Thyroid gland (tissue), 4 donors: ENCODE measurements at places on chromosomes 11 and 22.

DNA sequence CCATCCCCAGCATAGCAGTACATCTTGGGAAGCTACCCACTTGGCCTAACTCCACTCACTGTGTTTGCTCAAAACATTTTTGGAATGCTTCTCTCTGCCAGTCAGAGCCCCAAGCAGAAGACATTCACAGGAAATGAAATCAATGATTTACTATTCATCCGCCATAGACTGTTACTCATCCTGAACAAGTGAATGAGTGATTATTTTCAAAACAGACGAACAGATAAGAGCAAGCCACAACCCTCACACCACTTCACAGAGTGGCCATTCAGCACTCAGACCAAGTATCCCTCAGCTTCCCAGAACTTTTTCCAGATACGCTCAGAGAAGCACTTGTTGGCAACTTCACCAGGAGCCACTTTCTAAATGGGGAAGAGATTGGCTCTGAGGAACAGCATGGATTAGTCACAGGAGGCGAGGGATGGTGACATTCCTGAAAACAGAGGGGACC is 13.0 kb upstream of the UBASH3B start:
- DNase-seq = no peak

DNA sequence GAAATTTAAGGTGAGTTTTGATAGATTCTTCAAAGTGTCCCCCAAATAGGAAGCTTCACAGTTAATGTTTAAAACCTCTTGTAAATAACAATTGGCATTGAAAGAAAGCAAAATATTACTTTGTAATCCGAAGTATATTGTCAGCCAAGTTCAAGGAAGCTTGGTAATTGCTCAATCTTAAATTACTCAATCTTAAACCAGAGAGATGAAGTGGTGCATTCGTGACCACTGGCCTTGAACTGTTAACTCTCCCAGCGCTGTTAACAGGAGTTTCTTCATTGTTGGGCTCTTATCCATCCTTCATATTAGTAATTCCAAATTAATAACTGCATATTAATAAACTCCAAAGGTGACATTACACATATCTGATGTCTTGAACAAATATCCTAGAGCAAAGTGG is 20.6 kb upstream of the FDX1 start:
- DNase-seq = no peak

GRCh38 chr11:12831471-12832202 is 157.4 kb downstream of the TEAD1 start:
- no peak for DNase-seq

- DNase-seq = no peak
Observed at GRCh38 chr11:69157156-69157821, 1.6 kb downstream of the SMIM38 start.

- DNase-seq = no peak
Observed at GRCh38 chr11:1086171-1087102, 11.8 kb downstream of the MUC2 start.

DNA sequence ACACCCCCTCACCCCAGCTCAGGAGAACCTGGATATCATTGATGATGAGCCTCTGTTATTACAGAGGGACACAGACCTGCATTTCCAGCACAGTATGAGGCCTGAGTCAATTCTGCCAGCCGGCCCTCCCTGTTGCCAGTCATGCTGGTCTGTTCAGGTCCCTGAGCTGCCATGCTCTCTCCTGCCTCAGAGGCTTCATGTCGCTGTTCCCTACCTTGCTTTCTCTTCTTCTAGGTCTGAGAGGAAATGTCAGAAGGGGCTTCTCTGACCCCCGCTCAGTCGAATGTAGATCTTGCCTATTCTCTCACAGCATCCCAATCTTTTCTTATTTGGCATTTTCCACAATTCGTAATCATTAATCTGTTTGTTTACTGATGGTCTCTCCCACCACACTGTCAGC is 21.8 kb upstream of the ABCC8 start:
- DNase-seq = no peak

DNA sequence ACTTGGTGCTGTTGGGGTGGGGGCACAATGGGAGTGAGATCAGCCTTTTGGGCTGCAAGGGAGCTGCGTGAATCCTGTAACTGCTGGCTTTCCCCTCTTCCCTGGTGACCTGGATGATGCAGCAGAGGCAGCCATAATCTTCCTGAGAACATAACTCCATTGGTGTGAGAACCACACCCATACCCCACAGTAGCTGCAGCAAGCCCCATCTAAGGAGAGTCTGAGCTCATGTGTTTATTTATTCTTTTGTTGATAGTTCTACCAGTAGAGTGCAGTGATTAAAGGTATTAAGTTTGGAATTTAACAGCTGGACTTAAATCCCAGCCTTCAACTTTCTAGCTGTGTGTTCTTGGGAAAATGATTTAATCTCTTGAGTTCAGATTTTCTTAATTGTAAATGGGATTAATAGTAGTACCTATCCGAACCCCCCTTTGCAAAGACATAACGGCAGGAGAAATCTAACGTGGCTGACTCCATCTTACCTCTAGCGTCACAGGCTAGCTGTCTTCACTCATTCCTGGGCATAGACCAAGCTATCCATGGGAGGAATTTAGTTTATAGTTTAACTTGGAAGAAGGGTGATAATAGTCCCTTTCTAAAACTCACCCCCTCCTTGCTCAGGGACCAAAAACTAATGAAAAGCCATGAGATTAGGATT is 385.0 kb upstream of the DDI1 start:
- DNase-seq = no peak

DNA sequence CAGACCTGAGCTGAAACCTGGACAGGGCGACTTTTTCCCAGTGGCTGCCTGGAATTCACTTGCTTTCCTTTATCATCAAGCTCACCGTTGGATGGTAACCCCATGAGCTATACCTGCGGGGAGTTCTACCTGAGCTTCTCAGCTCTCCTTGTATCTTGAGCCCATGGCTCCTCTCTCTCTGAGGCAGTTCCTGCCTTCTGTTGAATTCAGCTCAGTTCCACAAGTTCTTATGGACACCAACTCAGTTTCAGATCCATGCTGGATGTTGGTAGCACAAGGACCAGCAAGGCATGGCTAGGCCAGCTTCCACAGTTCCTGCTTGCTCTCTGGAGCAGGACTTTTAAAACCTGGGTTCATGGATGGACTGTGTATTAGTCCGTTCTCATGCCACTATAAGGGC is 58.3 kb upstream of the AMPD3 start:
- DNase-seq = no peak

- DNase-seq = no peak
Observed at GRCh38 chr11:120188371-120188770, 22.5 kb upstream of the OAF start.

GRCh38 chr22:38638728-38639127 is 17.5 kb downstream of the FAM227A start:
- DNase-seq = no peak

DNA sequence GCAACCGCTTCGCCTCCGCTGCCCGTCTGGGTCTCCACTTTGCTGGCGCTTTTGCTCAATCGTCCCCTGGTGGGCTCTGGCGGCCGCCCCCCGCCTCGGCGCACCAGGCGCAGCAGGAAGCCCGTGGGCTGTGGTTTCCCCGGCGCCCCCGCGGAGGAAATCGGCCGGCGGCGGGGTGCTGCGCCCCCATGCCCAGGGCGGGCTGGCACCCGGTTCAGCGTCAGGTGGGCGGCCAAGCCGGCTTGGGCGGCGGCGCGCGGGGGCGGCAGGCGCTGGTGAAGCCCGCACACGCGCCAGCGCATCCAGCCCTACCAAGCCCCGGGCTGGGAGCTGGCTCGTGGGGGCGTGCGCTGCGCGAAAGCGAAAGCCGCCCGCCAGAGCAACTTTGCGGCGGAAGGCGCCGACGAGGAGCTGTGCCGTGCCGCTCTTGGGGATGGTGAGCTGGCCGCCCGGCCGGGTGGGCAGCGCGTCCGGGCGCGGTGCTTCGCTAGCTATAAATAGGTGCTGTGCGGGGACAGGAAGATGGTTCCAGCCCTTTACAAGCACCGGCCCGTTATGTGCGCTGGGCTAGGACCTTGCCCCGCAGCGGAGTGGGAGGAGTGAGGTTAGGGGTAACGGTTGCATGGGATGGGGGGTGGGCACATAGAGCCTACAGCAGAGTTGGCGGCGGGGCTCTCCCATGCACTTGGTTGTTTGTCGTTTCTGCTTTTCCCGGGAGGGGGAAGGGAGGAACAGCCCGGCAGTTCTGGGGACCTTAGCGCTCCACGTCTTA is 25.0 kb upstream of the SUSD2 start:
- DNase-seq = peak; percentile 47

DNA sequence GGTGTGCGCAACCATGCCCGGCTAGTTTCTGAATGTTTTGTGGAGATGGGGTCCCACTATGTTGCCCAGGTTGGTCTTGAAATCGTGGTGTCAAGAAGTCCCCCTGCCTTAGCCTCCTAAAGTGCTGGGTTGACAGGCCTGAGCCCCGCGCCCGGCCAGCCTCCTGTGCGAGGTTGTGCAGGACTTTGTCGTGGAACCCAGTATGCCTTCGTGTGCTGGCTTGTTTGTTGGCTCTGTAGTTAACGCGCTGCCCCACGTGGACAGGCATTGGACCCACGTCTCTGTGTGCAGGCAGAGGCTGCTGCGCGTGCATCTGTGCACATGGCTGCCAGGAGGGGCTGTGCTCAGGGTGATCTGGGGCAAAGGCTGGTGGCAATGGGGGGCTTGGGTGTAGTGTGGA is 33.9 kb upstream of the ZNF195 start:
- no peak for DNase-seq

DNA sequence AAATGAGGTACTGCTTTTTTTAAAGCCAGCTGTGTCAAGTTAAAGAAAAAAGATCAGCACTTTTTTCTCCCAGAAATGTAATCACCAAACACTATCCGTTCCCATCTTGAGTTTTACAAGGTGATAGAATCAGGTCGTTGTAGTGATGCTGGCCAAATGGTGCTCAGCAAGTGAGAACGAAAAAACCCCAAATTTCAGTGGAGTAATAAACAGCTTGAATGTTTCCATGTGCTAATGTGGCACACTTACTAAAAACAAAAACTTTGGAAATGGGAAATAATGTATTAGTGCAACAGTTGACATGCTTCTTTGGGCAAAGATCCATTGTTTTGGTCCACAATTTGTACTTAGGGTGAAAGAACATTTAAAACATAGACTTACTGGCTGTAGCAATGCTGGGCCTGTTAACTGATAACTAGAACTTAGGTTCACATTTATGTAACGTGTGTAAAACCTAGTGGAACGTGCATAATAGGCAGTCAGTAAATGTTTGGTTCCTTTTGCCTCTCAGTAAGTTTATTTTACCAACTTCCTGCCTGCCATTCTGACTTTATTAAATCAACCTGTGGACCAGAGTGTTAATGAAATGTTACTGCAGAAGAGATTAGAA is 15.4 kb upstream of the GDPD4 start:
- no peak for DNase-seq

- DNase-seq = no peak
Observed at GRCh38 chr11:22668005-22668796, 1.8 kb downstream of the GAS2 start.

DNA sequence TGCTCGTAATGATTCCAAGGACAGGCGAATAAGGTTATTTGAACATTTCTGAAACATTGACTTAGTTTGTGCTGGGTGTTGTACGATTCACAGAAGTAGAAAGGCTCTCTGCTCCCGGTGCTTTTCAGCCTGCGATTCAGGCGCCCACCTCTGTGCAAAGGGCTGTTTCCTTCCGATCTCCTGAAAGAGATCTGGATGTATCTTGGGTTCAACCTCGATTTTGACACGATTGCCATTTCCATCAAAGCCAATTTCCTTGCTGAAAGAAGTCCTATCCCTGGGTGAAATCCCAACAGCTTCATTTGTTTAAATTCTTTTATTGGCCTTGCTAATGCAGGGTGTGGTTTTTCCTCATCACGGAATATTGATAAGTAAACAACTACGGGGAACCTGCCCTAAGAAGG is 1.1 kb upstream of the ZC3H12C start:
- DNase-seq = no peak

DNA sequence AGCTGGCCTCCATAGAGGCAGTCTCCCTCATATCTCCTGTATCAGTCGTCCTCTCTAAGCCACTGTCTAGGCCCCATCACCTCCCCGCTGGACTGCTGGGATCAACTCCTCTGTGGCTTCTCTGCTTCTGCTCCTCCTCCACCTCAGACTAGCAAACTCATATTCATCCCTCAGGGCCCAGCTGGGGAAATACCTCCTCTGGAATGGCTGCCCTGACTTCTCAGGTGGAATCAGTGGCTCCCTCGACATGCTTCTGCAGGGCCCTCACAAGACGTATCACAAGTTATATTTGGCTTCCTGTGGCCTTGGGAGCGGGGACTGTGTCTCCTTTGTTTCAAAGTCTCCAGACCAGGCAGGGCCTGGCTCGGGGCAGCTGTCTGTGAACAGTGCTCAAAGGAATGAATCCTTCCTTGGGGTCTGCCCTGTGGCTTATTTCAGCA is 10.0 kb downstream of the SLC29A2 start:
- DNase-seq = no peak

DNA sequence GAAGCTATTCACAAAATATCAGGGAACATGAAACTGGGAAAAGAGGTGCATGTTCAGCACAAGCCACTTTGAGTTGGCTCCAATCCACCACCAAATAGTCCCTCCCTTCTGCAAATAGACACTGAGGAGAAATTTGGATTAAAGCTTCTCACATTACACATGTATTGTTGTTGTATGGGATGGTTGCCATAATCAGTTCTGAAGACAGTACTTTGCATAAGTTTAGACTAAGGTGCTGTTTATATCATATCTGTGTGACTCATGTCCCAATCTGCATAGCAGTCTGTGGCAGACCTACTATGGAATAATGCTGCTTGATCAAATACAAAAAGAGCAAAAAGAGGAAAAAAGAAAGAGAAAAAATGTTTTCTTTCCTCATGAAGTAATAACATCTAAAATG is 376.7 kb upstream of the DDI1 start:
- no peak for DNase-seq

DNA sequence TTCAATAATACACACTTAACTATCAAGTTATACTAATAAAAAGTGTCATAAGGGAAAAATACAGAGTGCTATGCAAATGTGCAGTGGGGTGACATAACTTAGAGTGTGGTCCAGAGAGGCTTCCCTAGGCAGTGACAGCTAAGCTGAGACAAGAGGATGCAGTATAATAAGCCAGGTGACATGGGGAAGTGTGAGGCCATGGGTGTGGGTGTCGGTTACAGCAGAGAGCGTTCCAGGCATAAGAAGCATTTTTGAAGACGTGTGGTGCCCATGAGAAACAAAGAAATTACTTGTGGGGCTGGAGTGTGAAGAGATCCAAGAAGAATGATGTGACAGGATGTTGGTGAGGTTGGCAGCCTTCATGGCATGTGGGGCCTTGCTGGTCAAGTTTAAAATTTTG is 78.1 kb upstream of the PICALM start:
- no peak for DNase-seq

DNA sequence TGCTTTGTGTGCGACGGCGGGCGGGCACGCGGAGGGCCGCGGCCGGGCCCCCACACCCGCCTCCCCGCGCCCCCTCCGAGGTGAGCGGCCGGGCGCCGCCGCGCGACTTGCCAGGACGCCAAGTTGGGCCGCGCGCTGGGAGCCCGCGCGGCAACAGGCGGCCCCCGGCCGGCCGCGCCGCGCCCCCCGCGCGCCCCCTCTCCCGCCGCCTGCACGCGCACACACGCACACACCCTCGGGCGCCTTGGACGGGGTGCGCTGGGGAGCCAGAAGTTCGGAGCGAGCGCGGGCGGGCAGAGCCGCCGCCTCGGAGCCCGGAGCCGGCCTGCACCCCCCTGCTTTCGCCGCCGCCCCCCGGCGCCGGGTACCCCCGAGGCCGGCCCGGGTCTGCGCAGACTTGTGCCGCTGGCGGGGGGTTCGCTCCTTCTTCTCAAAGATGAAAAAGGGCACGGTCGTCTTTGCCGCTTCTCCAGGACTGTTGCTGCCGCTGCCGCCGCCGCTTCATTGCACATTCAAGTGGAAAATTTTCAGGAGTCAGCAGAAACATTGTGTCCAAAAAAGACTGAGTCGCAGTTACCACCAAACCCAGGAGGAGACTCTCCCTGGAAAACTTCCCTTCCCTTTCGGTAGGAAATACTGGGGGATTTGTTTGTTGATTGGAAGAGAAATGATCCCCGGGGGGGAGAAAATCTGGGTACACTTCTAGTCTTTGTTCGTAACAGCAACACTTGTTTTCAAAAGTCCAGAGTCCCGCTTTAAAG is 895 bp downstream of the TEAD1 start:
- DNase-seq = peak; percentile 83
